ENCODE measurements at places on chromosomes 1 and 21.

DNA sequence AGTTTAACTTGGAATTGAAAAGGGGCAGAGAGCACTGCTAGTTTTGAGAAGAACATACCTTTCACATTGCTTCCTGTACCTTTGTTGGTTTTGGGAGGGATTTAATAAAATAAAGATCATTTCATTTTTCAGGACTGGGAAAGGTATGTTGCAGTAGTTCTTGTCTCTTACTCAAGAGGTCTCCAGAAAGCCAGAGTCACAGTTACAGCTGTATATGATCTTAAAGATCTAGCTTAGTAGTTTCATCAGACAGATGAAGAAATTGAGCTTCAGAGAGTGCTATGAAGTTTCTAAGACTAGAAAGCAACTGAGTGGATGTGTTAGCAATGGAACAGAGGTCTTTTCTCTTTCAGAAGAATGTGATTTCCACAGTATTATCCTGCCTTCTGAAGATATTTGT is 1.0 kb downstream of the OR10K2 start:
- no peak for DNase-seq

DNA sequence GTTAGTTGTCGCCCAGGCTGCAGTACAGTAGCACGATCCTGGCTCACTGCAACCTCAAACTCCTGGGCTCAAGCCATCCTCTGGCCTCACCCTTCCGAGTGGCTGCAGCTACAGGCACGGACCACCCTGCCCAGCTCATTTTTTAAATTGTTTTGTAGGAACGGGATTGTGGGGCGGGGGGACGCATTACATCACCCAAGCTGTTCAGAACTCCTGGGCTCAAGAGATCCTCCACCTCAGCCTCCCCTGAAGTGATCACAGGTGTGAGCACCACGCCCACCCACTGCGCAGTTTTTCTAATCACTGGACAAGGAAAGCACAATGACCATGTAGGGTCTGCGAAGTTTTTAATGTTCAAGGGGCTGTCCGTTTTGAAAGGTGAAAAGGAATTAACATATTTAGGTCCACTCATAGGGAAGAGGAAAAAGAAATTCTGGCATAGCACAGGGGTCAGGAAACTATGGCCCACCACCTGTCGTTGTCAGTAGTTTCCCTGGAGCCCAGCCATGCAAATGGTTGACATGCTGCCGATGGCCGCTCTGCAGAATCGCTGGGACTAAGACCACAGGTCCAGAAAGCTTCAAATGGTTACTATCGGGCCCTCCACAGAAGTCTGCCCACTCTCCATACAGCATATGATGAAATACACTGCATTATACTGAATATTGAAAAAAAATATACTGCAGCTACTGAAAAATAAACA is 26.0 kb downstream of the SETD4 start:
- no peak for DNase-seq

GRCh38 chr1:5993556-5994491 is 1.6 kb upstream of the NPHP4 start:
- DNase-seq: no peak

- no peak for DNase-seq
Observed at GRCh38 chr1:8314346-8315280, 3.3 kb upstream of the SLC45A1 start.

DNA sequence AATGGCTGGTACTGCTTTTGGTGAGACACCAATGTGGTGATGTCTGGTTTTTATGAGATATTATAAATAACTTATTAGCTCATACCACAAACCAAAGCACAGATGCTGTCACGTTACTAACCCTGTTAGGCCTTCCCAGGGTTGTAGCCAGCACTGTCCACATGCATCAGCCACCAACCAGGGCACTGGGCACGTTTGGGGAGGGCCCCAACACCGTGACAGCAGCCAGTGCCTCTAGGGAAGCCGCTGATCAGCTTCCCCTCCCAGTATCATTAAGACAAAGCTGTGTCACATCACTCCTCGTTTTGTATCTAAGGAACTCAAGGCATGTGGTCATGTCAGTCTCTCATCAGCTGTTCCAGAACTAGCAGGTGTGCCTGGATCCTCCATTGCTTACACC is 13.9 kb downstream of the URB1 start:
- DNase-seq: no peak

- DNase-seq: peak; percentile 93
Observed at GRCh38 chr1:45686288-45687013, at the start of gene GPBP1L1. Gene GPBP1L1 (minus strand): TSS chr1:45686533. CDS start chr1:45659087, 27,446 bp downstream.

DNA sequence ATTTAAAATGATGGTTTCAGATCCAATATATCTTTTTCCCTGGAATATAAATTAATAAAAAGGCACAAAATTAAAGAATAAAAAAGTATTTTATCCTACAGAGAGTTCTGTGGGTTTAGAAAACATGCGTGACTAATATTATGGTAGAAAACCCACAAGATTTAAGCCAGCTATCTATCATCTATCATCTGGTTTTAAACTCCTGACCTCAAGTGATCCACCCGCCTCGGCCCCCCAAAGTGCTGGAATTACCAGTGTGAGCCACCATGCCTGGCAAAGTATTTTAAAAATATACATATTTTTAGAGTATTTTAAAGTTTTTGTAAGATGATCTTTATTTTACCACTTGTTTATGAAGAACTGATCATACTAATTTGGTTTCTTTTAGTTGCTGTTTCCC is 79.5 kb downstream of the NRIP1 start:
- no peak for DNase-seq

All from stimulated activated CD8-positive, alpha-beta memory T cell treated with anti-CD3 and anti-CD28 coated beads, Interleukin-15, amount 100 ng/mL, for 24 hours (primary cell).